ENCODE measurements at places on chromosomes 12 and 14.
A peak's percentile ranks its signal among the peaks of the same experiment; 100 is the strongest.

- no peak for DNase-seq
Measured at GRCh38 chr14:50967103-50967502, 22.8 kb upstream of the PYGL start.

DNA sequence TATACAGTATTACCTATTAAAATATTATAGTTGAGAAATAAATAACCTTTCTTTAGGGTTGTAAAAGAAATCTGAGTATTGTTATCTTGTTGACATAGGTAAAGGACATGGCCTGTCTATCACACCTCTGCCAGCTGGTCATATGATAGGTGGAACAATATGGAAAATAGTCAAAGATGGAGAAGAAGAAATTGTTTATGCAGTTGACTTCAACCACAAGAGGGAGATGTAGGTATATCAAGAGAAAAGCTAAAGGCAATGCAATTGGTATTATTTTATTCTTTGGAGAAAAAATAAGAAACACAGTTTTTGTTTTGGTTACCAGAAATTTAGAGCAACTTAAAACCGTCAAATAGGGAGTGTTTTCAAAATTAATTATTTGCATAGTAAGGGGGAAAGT, 13.5 kb downstream of the CPSF2 start:
- peak; percentile 15 for DNase-seq

GRCh38 chr12:593396-594270, 69.6 kb downstream of the NINJ2 start:
- no peak for DNase-seq

DNA sequence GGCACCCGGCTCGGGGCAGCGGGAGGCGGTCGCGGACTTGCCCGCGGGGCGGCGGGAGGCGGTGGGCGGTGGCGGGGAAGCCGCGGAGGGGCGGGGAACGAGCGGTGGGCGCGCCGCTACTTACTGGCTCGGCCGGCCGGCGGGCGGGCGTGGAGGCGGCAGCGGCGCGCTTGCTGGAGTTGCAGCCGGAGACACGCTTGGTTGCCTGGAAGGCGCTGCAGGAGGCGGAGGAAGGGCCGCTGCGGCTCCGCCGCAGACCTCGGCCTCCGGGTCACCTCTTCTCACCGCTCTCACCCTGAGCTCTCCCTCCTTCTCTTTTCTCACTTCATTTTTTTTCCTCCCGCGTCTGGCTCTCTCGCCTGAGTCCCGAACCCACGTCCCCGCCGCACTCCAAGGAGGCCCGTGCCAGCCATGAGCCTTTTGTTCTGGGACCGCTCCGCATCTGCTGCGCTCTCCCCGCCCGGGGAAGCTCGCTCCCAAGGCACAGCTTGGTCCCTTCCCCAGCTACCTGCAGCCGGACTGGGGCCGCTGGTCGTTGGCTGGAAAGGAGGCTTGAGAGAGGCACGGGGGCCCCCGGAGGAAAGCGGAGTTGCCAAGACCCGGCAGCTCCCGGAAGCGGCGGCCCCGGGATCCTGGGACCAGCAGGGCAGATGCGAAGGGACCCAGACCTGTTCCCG, 592 bp upstream of the KCNK10 start:
- DNase-seq = no peak

DNA sequence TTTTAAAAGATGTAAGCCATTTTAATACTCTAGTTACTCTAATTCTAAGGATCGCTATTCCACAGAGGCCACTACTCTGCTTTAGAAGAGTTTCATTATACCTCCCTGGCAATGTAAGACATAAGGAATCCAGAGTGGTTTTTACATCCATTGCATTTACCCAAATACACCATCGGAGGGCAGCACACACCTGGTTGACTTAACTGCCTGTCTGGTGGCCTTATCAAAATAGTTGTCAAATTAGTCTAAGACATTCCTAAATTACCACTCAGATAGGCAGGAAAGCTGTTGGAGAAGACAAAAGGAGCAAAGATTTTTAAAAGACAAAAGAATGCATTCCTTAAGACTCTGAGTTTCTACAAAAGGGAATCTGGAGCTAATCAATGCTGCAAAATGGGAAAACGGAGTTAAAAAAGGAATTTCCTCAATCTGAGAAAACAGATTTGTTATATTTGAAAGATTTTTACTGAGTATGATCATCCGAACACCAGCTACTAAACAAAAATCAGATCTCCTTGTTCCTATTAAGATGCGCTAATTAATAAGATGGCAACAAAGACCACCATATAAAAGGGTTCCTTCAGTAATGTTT, 33.8 kb upstream of the FGD4 start:
- DNase-seq = peak; percentile 36

DNA sequence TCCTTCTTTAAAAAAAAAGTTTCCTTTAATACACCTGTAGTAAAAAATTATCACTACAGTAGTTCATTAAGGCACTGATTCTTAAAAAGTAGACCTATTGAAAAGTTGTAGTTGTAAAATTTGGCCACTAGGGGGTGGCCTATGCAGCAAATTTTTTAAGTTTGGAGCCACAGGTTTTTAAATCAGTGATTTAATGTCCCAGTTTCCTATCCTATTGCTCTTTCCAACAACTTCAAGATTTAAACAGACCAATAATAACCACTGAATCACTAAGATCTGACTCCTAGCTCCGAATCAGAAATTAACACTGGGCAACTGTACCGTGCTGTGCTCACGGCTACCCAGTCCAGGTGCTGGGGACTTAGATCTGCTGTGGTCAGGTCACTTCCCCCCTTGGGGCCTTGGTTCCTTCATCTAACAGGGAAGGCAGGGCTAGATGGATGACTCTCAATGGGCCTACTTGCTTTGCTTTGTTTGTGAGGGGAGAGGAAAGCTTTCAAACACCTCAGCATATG, 279.3 kb downstream of the MED13L start:
- DNase-seq = peak; percentile 32

- no peak for DNase-seq
Measured at GRCh38 chr14:43939836-43940235, 567.2 kb downstream of the FSCB start.

DNA sequence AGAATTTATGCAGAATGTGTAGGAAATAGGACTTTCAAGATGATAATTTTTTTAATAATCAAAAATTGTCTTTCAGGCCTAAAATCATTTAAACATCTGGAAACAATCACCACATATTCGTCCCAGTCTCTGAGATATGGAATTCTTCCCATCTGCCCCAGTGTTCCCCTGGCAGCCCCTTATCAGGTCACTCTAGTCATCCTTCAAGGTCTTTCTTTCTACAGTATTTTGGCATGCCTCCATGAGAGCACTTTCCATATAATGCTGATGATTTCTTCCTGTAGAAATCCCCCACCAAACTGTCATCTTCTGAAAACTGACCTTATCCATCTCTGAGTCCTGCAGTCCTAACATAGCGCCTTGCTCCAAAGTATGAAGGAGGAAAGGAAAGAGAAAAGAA, 422.1 kb downstream of the RPS29 start:
- DNase-seq = no peak

DNA sequence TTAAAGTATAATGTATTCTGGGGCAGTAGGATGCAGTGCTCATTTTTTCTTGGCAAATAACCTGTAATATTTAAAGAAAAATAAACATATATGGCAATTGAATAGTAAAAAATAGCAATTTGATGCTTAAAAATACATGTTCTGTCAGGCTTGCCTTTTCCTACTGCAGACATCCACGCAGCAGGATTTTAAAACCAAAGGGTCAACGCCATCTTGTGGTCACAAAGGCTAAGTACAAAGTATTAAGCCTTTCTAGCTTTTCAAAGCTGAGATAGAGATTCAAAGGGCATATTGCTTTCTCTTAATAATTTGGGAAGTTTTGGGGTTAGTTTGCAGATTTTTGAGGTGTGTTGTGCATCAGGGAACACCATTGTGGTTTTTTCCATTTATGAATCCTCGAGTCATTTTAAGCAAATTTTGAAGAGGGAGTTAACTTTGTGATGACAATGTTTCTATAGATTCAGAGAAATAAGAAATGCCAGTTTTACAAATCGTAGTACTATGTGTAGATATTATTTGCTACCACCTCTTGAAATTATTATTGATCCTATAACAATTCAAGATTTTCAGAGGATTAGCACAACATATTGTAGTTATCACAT, 4.7 kb upstream of the CCER1 start:
- no peak for DNase-seq

DNA sequence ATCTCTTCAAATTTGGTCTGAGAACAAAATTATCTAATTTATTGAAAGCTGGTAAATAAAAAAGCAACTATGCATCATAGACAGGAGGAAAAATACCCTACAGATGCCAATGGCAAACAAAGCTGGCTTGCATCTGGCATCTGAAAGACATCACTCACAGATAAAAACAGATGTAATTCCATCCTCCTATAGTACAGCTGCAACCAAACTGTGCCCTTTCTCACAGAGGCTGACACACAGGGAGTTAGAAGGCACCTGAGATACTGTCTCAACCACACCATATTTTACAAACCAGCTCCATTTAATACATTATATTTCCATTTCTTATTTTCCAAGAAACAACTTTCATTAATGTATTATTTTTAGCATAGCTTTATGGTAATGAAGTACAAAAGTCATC, 39.4 kb downstream of the DUSP16 start:
- DNase-seq = no peak

- no peak for DNase-seq
Measured at GRCh38 chr14:95468448-95469133, 47.9 kb downstream of the SYNE3 start.

GRCh38 chr14:35261774-35262173, 30.4 kb upstream of the PSMA6 start:
- DNase-seq = no peak

- no peak for DNase-seq
Measured at GRCh38 chr14:81454572-81455218, 54.6 kb upstream of the STON2 start.

- no peak for DNase-seq
Measured at GRCh38 chr12:54870048-54870447, 15.7 kb downstream of the MUCL1 start.

GRCh38 chr12:18141048-18141982, 51.3 kb upstream of the RERGL start:
- no peak for DNase-seq

DNA sequence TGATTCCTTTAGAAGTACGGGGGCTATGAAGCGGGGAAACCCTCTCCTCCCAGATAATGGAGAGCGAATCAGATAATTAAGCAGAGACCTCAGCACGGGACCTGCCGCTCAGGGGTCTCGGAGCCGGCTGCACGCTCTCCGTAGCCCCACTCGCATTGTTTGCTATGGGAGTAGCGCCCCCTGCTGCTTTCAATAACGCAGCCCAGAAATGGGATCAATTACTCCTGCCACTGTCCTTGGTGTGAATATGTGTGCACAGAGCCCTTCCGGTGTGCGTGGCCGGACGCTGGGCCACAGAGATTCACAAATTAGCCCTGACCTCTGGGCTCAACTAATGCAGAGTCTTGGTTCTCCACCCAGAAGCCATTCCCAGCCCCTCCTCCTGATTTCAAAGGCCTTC, 76.4 kb upstream of the TMEM132C start:
- no peak for DNase-seq

DNA sequence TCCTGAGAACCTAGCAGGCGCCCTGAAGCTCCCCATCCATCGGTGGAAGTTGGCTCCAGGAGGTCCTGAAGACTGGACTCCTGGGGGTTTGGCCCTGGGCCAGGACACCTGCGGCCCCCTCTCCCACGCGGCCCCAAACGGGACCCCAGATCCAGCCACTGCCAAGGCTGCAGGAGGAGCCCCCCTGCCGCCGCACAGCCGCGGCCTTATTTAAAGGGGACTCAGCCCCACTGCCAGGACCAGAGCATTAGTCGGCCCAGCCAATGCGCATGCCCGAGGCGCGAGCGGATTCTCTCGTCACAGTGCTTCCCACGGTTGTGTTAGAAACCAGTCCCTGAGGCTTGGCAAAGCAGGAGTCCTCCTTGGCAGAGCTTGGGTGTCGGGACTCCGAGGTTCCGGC, 775.2 kb upstream of the ALG10B start:
- DNase-seq = no peak

- no peak for DNase-seq
Measured at GRCh38 chr12:94429633-94430032, 30.0 kb downstream of the CEP83 start.

GRCh38 chr12:105506678-105507310, 176.3 kb downstream of the C12orf75 start:
- DNase-seq = no peak

DNA sequence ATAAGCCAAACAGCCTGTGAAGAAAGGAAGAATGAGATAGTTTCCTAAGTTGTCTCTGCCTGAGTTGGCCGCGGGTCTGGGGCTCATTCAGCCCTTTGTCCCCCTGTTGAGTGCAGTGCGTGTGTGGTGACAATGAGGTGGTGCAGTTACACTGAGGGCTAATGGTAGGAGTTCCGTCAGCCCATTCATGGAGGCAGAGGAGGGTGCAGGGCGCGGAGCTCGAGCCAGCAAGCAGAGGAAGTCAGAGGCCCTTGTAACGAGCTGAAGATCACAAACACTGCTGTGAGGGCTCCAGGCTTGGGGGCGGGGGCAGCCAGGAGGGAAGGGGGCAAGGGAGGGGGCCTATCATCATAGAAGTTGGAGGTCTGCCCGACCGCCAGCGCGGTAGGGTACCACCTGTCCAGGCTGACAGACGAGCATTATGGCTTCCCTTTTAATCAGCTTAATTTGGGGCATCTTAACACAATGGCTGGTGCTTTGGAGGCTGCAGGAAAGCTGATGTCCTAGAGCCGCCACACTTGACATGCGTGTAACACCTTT, 20.5 kb downstream of the CCND2 start:
- no peak for DNase-seq

GRCh38 chr12:52722680-52723079, 19.4 kb upstream of the KRT77 start:
- no peak for DNase-seq

DNA sequence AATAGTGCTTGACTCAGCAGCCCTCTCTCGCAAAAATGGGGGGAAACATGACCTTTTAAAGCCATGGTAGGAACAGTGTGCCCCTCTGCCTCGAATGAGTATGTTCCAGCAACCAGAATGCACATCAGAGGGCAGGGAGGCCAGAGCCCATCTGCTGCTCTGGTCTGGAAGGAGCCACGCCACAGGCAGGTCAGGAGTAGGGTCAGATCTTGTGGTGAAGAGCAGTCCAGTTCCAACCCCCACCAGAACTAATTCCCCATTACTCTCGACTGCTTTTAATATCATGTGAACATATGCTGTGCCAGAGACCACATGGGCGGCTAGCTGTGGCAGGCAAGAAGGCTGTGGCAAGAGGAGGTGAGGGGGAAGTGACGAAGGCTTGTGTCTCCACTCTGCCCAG, 34.6 kb upstream of the TMX1 start:
- no peak for DNase-seq

DNA sequence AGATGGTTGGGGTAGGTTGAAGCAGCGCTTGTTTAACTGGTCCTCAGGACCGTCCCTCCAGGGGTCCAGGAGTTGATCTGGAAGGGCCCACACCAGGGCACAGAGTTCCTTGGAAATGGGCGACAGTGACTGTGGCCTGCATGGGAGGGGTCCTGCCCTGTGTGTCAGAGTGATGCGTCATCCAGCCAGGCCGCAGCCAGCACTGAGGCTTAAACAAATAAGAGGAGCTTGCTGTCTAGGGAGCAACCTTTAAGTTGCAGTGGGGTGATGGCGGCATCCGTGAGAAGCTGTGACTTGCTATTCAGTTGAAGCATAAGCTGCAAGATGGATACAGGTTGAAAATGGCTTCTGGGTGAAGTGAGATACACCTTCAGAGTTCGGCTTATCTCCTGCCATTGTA, 20.2 kb downstream of the DCAF4 start:
- no peak for DNase-seq

- no peak for DNase-seq
Measured at GRCh38 chr14:34059925-34060650, 109.2 kb upstream of the EGLN3 start.
